ENCODE measurements at places on chromosomes 1 and 21.

DNA sequence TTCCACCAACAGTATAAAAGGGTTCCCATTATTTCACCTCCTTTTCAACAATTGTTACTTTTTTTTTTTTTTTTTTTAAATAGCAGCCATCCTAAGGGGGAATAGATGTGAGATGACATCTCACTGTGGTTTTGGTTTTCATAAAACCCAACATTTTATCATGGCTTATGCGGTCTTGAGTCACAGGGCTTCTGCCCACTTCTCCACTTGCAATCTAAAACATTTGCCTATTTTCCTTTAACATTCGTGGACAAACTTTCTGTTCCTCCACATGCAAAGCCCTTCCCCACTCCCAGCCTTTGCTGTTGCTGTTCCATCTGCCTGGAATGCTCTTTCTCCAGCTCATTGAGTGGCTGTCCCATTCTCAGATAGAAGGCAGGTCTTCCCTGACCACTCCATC, 239.7 kb upstream of the KCNK2 start:
- no peak for DNase-seq

DNA sequence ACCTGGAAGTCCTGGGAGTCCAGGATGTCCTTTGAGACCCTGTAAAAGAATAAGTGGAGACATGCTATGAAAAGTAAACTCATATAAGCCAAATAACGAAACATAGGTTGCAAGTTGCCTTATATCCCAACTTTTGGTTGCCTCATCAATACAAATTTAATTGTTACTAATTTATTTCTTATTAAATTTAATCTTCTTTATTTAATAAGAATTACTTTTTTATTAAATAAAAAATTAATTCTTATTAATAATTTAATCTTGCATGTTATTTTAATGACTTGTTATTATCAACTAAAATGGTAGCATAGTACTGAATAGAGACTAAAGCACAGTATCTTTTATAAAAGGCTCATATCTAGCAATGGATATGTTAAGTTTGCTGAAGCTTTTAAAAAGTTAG, 92.9 kb downstream of the COL24A1 start:
- no peak for DNase-seq

- no peak for DNase-seq
Measured at GRCh38 chr21:29248124-29248523, 50.6 kb upstream of the BACH1 start.

DNA sequence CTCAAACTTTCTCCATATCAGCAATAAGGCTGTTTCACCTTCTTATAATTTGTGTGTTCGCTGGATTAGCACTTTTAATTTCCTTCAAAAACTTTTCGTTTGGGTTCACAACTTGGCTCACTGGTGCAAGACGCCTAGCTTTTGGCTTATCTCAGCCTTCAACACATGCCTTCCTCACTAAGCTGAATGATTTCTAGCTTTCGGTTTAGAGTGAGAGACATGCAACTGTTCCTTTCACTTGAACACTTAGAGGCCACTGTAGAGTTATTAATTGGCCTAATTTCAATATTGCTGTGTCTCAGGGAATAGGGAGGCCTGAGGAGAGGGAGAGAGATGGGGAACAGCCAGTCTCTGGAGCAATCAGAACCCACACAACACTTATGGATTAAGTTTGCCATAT, 41.2 kb upstream of the IFNLR1 start:
- no peak for DNase-seq
